ENCODE measurements at places on chromosomes 7 and 10.

- DNase-seq: no peak
Observed at GRCh38 chr7:105154084-105154483, 140.1 kb downstream of the KMT2E start.

GRCh38 chr7:131636092-131636491 is 79.7 kb upstream of the PODXL start:
- no peak for DNase-seq

DNA sequence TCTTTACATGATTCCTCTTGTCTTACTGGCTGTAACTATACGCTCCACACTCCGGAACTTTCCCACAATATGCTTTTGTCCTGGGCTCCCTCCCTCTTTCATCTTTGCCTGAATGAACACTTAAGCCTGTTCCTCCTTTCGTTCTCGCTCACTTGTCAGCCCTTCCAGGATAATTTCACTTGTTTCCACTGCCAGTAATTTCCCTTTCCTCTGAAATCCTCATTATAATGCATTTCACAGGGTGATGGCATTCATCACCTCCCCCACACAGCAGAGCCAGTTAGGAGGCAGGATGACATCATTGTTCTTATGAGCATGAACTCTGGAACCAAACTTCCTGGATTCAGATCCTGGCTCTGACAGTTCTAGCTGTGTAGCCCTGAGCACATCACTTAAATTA is 372.6 kb downstream of the GPR158 start:
- no peak for DNase-seq

DNA sequence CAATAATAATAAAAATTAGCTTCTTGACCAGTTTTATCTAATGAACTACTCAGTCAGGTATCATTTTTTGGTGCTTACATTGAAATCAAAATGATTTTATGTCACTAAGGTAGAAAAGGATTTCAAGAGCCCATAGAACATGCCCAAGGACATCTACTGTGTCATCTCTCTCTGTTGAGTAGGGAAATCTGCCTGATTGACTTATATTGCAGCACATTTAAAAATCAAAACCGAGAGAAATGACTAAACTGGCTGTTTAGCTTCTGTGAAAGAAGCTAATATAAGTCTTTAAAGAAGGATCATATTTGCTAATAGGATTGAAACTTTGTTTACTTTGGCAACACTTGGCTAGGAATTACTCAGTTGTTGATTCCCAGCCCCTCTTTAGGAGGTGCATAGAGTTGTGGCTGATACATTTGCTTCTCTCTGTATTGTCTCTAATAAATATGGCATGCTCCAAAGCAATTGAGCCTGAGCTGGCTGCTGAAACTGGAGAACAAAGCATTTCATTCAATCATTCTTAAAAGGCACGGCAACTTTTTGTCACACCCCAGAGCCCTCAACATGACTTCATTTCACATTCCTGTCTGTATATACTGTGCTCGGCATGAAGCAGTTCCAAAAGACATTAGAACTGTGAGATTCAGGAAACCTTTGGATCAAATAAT is 1096.9 kb upstream of the POT1 start:
- no peak for DNase-seq

- DNase-seq: no peak
Observed at GRCh38 chr7:101929256-101929655, 111.8 kb downstream of the CUX1 start.

DNA sequence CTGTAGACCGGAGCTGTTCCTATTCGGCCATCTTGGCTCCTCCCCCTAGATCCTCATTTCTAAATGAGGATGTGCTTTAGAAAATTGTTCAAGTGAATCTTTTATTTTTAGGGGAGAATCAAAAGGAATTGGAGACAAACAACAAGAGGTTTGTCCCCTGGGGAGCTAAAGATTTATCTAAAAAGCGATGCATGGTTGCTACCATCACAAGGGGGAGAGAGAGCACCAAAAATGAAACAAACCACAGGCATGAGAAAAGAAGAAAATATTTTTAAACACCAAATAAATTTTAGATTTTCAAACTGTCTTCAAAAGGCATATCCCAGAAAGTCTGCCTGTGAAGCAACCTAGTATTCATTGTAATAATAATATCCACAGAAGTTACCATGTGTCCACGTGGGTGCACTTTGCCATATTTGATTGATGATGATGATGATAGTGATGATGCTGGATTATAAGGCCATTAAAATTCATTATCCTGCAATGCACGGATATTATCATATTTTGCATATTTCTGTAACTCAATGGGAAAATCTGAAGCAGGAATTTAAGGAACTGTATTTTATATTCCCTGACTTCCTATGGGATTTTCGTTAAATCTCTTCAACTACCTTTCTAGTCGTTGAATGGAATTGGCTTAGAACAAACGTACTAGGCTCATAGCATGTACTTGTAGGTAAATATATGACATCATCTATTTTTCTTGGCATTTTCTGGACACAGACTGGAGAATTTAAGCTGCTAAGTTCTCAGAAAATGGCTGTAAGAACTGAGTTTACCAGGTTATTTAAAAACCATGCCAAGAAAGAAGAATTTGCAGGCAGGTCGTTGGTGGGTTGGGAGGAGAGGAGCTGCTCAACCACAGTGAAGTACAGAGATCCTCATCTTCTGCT is 171.6 kb downstream of the WDR37 start:
- DNase-seq: no peak

GRCh38 chr7:74329225-74329624 is 40.0 kb downstream of the CLIP2 start:
- DNase-seq: no peak

DNA sequence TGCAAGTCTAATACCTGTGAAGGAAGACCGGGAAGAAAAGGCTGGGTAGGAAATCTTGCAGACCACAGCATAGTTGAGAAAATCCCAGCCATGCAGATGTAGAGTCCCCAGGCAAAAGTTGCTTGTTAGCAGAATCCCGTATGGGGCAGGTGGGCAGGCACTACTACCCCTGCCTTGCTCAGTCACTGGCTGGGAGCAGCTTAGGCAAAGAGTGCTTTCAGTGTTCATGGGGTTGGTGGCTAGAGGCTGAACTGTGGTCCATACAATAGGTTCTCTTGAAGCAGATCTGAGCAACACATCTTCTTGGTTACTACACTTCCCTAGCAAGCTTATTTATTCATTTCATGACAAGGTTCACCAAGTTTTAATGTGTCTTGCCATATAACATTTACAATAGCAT is 92.6 kb downstream of the AHCYL2 start:
- DNase-seq: no peak

- DNase-seq: no peak
Observed at GRCh38 chr7:134532180-134532953, 5.0 kb downstream of the AKR1B10 start.

GRCh38 chr7:25537662-25538375 is 309.5 kb upstream of the NPVF start:
- DNase-seq: no peak

DNA sequence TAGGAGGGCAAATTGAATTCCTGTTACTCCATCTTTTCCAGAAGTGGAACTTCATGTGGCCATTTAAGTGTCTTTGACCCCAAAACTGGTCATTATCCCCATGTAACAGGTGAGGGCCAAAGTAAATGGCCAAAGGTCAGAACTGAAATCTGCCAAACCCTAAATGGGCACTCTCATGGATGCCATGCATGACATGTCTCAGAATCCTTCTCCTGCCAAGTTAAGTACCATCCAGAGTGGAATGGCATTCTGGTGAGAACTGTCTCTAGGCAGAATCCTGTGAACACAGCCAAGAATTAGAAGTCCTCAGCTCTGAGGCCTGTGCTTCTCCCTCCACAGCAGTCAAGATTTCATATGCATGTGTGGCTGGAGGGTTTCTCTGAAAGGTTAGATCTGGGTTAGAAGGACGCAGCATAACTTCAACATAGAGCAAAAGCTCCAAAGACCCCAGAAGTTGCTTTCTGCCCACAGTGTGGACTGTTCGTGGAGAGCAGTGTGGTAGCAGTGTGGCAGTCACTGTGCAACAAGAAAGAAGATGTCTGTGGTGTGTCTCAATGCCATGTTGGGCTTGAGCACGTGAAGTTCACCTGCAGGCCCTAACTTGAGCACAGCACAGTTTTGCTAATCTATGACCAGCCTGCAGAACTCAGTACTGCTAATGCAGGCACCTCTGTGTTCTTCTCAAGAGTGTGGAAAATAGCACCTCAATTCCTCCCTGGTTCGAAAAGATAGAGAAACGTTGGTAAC is 121.3 kb downstream of the ADCY1 start:
- no peak for DNase-seq

- DNase-seq: no peak
Observed at GRCh38 chr10:86899670-86900276, 57.6 kb downstream of the MMRN2 start.

- DNase-seq: no peak
Observed at GRCh38 chr7:130940907-130941306, 206.9 kb upstream of the KLF14 start.

DNA sequence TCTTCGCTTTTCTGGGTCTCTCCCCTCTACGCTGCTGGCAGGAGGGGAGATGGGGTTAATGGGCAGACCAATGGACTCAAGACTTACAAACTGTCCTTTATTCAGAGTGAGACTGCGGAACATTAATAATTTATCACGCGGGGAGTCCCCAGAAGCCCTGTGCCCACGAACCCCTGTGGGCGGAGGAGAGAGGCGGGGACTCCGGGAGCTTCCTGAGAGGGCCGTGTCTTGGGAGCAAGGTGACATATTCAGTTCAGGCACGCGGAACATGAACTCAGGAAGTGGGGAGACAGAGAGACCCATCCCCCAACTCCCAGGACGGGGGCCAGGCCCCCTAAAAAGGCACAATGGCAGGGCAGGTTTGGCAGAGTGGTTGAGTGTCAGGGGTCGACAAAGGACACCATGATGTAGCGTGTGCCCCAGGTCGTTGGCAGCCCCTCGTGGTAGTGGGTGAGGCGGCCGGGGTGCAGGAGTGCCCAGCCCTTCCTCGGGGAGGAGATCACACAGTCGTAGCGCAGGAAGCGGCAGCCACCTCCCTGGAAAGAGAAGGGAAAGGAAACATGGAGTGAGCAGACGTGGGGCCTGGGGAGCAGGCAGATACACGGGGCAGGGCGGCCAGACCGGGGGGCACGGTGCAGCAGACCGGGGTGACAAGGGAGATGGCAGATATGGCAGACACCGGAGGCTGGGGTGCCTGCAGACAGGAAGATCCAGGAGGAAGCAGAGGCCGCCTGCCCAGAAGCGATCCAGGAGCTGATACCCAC is 5.2 kb upstream of the MOGAT3 start:
- DNase-seq: no peak

DNA sequence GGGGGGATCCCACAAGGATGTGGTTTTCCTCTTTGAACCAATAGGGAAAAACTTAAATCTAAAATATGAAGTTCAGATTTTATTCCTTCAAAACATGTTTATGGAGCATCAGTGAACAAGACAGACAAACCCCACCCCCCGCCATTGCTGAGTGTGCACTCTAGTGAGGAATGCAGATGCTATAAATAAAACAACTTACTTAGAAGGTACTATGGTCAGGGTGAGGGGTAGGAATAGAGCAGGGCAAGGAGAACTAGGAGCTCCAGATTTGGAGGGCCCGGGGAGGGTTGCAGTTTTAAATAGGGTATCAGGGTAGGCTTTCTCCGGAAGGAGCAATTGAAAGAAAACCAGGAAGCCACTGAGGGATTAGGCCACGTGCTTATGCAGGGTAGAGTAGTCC is 47.9 kb downstream of the CELF2 start:
- DNase-seq: no peak

GRCh38 chr10:62637249-62638061 is 167.1 kb upstream of the ADO start:
- no peak for DNase-seq

GRCh38 chr10:30759423-30759822 is 129.9 kb upstream of the LYZL2 start:
- DNase-seq: no peak

- no peak for DNase-seq
Observed at GRCh38 chr10:117519879-117520278, 22.7 kb upstream of the EMX2 start.

DNA sequence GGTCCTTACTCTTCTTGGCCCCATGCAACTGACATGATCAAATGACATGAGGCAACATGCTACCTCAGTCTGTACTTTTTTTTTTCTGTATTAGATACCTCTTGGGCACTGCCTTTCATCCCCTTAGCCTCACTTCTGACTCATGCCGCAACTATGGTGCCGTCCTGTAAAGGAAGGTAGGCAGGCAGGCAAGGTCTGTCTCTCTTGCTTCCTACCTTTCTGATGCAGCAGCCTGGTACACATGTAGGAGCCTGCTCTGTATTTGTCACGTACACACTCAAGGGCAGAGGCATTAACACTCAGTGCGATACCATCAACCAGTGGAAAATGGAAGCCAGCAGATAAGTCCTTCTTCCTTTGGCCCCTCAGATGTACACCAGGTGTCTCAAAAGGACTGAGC is 146.7 kb downstream of the ATE1 start:
- no peak for DNase-seq

GRCh38 chr7:107234436-107234835 is 65.6 kb downstream of the HBP1 start:
- no peak for DNase-seq

DNA sequence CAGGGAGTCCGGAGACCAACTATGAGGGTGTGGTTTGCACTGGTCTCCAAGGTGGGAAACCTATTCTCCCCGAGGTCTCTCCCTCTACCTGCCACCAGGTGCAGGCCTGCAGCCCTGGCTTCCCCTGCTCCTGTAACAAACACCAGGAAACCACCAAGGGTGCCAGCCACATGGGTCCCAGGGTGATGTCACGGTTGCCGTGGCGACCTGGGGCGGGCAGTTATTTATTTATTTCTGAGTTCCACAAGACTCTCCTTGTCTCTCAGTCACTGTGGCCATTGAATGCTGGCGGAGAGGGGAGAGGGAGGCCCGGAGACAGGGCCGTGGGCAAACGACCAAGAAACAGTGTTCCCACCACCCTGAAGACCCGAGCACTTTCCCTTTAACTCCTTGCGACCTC is 27.0 kb downstream of the MMD2 start:
- no peak for DNase-seq

- DNase-seq: no peak
Observed at GRCh38 chr10:14378387-14378960, 47.8 kb upstream of the FRMD4A start.

GRCh38 chr7:131131746-131132431 is 195.8 kb upstream of the MKLN1 start:
- no peak for DNase-seq

DNA sequence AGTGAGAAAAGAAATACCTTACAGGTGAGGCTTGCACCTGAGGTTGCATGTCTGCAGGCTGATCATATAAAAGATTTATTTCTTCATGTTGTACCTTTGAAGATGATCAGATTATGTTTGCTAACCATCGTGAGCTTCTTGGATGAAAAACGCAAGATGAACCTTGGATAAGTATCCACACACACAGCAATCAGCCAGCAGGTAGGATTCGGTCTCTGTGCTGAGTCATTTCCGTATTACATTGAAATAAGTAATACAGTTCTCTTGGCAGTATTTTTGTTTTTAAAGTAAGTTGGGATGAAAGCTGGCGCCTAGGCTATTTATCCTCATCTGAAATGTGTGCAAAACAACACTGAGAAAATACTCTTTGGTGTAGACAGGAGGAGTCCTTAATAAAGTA is 109.0 kb upstream of the PRKCQ start:
- DNase-seq: no peak

Measured in non-pigmented ciliary epithelial cell (primary cell).